ENCODE measurements at places on chromosomes 16 and 17.
A peak's percentile ranks its signal among the peaks of the same experiment; 100 is the strongest.

GRCh38 chr17:46020023-46020761 is 21.1 kb downstream of the STH start:
- no peak for DNase-seq
- H3K4me1 ChIP-seq = no peaks in the 10 kb centered on the region
- no peak overlapping the region for H3K27ac ChIP-seq

GRCh38 chr16:86566601-86566965 is at the start of gene FOXC2:
Gene FOXC2, plus strand, starts transcription at chr16:86566829. Its CDS starts 507 bp downstream, at chr16:86567336.
- H3K36me3 ChIP-seq = no peaks in the 10 kb centered on the region
- DNase-seq = peak; percentile 89
- H3K4me1 ChIP-seq = no peaks in the 10 kb centered on the region
- peaks cover 55% of the 10 kb centered on the region for H3K27me3 ChIP-seq

- no peaks in the 10 kb centered on the region for H3K36me3 ChIP-seq
- DNase-seq = peak; percentile 74
- H3K27ac ChIP-seq = peak overlapping the region; percentile 82
- peaks cover 53% of the 10 kb centered on the region for H3K4me1 ChIP-seq
- peak overlapping the region; percentile 64 for H3K4me3 ChIP-seq
- no peaks in the 10 kb centered on the region for H3K27me3 ChIP-seq
Measured at GRCh38 chr17:42183741-42184711, 1.2 kb downstream of the HCRT start.

DNA sequence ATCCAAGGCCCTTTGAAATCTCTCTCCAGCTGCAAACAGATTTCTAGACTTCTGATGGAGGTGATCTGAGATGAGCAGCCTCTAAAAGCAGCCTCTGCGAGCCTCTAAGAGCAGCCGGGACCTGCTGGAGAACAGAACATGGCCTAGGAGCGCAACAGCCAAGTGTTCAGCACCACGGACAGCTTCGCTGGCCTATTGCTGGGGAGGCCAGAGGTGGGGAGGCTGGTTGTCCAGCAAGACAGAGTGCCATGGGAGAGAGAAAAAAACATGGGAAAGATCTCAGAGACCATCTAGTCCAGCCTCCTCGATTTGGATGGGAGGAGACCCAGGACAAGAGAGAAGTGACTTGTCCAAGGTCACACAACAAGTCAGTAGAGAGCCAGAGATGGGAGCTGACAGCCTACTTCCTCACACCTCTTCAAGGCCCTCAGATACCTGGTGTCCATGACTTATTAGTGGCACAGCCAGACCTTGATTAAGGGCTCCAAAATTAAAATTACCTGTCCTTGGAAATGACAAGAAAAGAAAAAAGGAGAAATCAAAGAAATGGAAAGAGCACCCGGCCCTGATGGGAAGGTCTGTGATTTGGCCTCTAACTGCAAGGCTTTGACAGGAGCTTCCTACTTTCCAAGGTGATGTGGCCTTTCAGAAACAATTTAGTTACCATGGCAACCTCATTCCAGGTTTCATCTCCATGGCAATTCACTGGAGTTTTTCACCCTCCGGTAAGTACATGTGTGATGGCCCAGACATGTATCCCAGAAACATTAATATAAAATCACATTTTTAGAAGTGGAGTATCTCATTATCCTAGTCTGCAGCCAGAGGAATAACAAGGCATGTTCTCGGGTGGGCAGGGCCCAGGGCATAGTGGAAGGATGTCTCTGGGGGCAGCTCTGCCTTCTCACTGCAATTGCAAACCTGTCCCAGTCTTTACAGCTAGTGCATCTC is 14.5 kb downstream of the RPRML start:
- H3K27ac ChIP-seq = no peak overlapping the region
- H3K36me3 ChIP-seq = no peaks in the 10 kb centered on the region
- H3K27me3 ChIP-seq = peaks cover 4% of the 10 kb centered on the region
- no peak for DNase-seq
- no peaks in the 10 kb centered on the region for H3K4me1 ChIP-seq

- peaks cover 3% of the 10 kb centered on the region for H3K4me1 ChIP-seq
- H3K4me3 ChIP-seq = no peak overlapping the region
- H3K27ac ChIP-seq = no peak overlapping the region
- no peaks in the 10 kb centered on the region for H3K36me3 ChIP-seq
- no peak for DNase-seq
- no peaks in the 10 kb centered on the region for H3K27me3 ChIP-seq
Measured at GRCh38 chr16:74556375-74556922, 50.5 kb downstream of the GLG1 start.

DNA sequence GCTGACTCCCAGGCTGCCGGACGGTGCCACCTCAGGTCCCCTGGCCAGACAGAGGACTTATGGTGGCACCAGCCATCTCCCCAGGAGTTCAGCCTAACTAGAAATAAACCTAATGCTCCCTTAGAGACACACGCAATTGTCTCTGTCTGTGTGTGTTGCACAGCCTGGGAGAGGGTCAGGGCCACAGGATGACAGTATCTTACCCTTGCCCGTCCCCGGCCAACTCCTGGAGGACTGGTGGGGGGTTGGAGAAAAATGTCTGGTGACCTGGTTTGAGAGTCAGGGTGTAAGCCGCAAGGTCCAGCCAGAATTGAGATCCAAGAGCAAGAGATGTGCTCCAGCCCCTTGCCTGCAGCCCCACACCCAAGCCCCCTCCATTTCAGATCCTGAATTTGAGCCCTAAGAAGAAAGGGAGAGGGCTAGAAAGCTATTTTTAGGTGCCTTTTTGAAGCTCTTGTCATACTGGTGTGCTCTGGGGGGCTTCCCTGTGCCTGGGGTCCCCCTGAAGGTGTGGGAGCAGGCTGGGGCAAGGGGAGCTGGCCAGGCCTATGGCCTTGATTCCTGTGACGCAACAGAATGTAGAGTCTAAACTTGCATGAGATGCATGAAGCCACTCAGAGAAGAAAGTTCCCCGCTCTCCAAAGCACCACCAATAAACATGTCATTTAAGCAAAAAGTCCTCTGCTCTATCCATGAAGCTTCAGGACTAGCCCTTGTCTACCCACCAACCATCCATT is 12.9 kb downstream of the ZNF319 start:
- H3K27me3 ChIP-seq = no peaks in the 10 kb centered on the region
- H3K27ac ChIP-seq = no peak overlapping the region
- H3K4me1 ChIP-seq = peaks cover 14% of the 10 kb centered on the region
- DNase-seq = no peak
- H3K36me3 ChIP-seq = no peaks in the 10 kb centered on the region
- no peak overlapping the region for H3K4me3 ChIP-seq

DNA sequence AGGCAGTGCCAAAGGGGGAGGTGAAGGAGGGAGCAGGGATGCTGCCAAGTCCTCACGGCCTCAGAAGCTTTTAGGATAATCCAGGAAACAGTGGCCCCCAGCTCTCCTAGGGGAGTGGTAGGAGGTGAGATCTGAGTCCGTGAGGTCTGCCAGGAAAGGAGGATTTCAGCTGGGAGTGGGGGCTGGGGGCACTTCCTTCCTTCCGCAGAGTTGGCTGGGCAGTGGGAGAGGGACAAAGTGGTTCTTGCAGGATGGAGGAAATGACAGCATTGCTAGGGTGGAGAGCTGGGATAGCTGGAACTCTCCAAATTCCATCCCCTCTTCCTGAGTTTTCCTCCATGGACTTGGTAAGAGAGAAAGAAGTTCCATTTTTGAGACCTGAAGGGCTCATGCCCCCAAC is 4.8 kb upstream of the SP6 start:
- H3K36me3 ChIP-seq = no peaks in the 10 kb centered on the region
- H3K27ac ChIP-seq = peak overlapping the region; percentile 9
- peaks cover 7% of the 10 kb centered on the region for H3K4me1 ChIP-seq
- DNase-seq = no peak
- peaks cover 49% of the 10 kb centered on the region for H3K27me3 ChIP-seq
- H3K4me3 ChIP-seq = no peak overlapping the region

GRCh38 chr17:10471858-10472257 is 2.5 kb upstream of the MYH4 start:
- no peak overlapping the region for H3K27ac ChIP-seq
- DNase-seq = no peak
- H3K4me3 ChIP-seq = no peak overlapping the region

DNA sequence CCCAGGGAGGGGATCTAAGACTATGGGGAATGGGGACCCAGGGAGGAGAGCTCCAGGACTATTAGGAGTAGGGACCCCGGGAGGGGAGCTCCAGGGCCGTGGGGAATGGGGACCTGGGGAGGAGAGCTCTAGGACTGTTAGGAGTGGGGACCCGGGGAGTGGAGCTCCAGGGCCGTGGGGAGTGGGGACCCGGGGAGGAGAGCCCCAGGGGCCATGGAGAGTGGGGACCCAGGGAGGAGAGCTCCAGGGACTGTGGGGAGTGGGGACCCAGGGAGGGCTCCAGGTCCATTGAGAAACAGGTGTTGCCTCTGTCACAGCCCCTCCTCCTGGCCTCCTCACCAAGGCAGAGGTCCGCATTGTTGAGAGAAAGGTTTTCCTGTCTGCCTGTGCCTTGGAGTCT is 16.0 kb downstream of the MPRIP start:
- no peak for DNase-seq
- H3K4me3 ChIP-seq = no peak overlapping the region
- H3K4me1 ChIP-seq = peaks cover 85% of the 10 kb centered on the region
- no peak overlapping the region for H3K27ac ChIP-seq
- no peaks in the 10 kb centered on the region for H3K27me3 ChIP-seq

DNA sequence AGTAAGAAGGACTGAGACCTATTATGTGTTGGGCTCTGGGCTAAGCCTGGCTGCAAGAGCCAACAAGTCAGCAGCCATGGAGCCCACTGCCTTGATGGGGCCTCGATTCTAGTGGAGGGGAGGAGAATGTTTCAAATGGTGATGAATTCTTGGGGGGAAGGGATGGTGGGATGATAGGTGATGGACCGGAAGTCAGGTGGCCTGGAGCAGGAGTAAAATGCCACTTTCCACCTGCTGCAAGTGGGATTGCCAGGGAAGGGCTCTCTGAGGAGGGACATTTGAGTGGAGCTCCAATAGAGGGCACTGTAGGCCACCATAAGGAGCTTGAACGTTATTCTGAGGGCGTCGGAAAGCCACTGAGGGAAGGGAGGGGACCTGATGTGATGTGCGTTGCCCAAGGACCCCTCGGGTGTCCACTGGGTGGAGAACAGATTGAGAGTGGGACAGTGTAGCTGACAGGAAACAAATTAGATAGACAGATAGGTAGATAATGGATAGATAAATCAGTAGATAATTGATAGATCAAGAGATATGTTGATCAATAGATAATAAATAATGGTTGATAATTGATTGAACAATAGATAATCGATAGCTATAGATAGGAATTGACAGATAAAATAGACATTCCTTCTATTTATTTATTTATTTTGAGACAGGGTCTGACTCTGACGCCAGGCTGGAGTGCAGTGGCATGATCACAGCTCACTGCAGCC is 18.2 kb upstream of the NXPH3 start:
- DNase-seq = no peak
- H3K4me1 ChIP-seq = peaks cover 7% of the 10 kb centered on the region
- H3K27ac ChIP-seq = no peak overlapping the region
- H3K36me3 ChIP-seq = no peaks in the 10 kb centered on the region

DNA sequence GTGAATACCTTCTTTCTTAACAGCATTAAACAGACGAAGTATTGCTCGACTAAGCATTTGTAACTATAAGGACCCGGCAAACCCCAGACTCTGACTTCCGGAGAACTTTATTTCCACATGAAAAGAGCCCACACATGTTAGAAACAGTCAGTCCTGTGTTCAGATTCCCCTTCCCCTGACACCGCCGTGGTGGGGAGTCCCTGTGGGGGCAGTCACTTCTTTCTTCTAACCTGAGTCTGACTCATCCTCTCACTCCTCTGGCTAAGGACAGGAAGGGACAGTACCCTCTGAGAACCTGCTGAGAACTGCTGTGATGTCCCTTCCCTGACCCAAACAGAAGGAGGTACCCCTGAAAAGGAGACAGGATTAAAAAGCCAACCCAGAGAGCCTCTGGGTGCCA is 165.1 kb downstream of the XYLT1 start:
- no peak for DNase-seq
- H3K4me1 ChIP-seq = no peaks in the 10 kb centered on the region

- DNase-seq = no peak
- H3K4me1 ChIP-seq = no peaks in the 10 kb centered on the region
- no peak overlapping the region for H3K4me3 ChIP-seq
- H3K27ac ChIP-seq = no peak overlapping the region
Measured at GRCh38 chr16:24580665-24581064, 41.3 kb downstream of the RBBP6 start.

DNA sequence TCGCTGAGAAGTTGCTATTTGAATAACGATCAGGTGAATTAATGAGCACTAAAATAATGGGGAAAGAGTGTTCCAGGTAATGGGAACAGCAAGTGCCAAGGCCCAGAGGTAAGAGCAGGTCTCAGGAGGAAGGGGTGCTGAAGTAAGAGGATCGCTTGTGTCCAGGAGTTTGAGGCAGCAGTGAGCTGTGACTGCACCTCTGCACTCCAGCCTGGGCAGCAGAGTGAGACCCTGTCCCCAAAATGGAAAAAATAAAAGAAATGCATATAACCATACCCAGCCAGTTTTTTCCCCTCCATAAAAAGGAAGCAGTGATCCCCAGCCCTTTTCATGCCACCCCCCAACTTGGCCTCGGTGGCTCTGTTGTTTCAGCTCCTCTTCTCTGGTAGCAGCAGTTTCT is 16.8 kb upstream of the HAS3 start:
- no peak for DNase-seq
- no peaks in the 10 kb centered on the region for H3K27me3 ChIP-seq
- no peak overlapping the region for H3K4me3 ChIP-seq
- no peaks in the 10 kb centered on the region for H3K36me3 ChIP-seq

GRCh38 chr16:57628783-57629293 is 408 bp downstream of the ADGRG1 start:
- peaks cover 35% of the 10 kb centered on the region for H3K4me1 ChIP-seq
- no peaks in the 10 kb centered on the region for H3K36me3 ChIP-seq
- peak overlapping the region; percentile 57 for H3K4me3 ChIP-seq
- peak overlapping the region; percentile 83 for H3K27ac ChIP-seq

DNA sequence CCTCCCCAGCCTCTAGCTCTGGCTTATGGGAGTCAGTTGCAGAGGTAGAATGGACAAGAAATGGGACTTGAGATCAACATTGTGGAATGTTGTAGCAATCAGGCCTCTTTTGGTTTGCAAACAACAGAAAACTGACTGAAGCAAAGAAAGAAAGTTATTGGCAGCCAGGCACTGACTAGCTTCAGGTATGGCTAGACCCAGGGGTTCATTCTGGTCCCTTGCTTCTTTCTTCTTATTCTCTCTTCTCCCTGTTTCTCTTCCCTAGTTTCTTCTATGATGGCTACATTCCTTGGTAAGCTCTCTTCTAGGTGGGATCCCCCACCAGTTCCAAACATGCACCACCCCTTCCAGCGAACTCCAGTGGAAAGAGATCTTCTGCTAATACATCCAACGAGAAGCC is 154.3 kb downstream of the CPPED1 start:
- H3K27me3 ChIP-seq = no peaks in the 10 kb centered on the region
- DNase-seq = no peak
- H3K4me1 ChIP-seq = no peaks in the 10 kb centered on the region
- no peak overlapping the region for H3K4me3 ChIP-seq
- no peaks in the 10 kb centered on the region for H3K36me3 ChIP-seq
- no peak overlapping the region for H3K27ac ChIP-seq

Data from heart left ventricle (tissue), 16 donors.